Tibial artery (tissue), 4 donors: ENCODE measurements at places on chromosomes 16 and 17.

DNA sequence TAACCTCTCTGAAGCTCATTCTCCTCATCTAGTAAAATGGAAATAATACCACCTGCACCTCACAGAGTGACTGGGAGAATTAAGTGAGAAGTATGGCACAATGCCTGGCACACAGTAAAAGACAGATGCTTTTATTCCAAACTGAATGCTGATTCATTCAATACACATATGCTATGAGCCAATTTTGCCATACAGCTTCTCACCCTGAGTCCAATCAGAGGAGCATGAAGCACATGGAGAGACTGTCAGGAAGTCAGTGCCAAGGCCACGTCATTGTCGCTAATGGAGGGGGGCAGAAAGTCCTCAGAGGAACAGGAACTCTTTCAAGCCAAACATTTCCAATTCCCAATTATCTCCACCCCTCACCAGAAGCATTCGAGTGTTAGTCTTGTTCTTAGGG, 11.6 kb downstream of the MKS1 start:
- DNase-seq = no peak

DNA sequence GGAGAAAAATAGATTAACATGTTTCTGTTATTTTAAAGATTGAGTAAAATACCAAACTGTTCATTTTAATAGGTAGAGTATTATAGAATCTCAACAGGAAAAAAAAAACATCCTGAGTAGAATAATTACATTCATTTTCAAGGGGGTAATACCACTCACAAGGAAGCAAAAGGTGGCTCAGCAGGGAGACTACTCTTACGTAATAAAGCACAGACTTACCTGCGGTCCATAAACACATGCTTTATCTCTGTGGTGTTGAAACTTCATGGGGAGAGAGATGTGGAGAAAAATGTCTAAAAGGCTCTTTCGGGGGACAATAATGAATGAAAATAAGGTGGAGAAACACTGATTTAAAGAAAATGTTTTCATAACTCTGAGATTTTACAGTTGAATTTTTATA, 171.7 kb downstream of the MRTFB start:
- DNase-seq = no peak

- DNase-seq = no peak
Measured at GRCh38 chr17:68705714-68706076, 104.5 kb upstream of the FAM20A start.

GRCh38 chr16:65731833-65732232, 610.0 kb upstream of the CDH11 start:
- DNase-seq = no peak

DNA sequence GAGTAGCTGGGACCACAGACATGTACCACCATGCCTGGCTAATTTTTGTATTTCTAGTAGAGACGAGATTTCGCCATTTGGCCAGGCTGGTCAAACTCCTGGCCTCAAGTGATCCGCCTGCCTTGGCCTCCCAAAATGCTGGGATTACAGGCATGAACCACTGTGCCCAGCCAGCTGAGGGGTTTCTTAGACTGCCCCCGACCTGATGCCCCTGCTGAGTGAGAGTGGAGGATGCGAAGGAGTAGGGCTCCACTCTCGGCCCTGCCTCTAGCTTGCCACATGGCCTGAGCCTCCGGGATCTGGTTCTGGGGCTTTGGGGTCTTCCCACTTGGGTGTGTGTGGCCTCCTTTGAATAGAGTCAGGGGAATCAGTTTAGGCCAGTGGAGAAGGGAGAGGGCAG, 11.0 kb downstream of the GPR179 start:
- no peak for DNase-seq

GRCh38 chr16:10210944-10211343, 28.7 kb upstream of the GRIN2A start:
- no peak for DNase-seq

DNA sequence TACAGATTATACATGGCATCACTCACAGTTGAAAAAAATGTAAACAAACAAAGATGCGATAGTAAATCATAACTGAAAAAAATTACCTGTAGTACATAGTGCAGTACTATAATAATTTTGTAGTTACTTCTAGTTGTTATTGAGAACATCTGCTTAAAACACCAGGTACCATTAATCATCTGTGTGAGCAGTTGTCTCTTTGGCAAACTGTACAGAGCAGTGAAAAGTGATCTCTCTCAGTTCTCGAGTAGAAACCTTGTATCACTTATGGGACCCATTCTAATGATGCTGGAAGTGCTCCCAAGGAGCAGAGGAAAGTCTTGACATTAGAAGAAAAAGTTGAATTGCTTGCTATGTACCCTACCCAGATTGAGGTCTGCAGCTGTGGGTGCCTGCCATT, 8.9 kb upstream of the TENT4B start:
- DNase-seq = no peak
